ENCODE measurements at places on chromosomes 13 and 19.

GRCh38 chr13:79312340-79312855 is 93.7 kb downstream of the RBM26 start:
- no peak for DNase-seq

DNA sequence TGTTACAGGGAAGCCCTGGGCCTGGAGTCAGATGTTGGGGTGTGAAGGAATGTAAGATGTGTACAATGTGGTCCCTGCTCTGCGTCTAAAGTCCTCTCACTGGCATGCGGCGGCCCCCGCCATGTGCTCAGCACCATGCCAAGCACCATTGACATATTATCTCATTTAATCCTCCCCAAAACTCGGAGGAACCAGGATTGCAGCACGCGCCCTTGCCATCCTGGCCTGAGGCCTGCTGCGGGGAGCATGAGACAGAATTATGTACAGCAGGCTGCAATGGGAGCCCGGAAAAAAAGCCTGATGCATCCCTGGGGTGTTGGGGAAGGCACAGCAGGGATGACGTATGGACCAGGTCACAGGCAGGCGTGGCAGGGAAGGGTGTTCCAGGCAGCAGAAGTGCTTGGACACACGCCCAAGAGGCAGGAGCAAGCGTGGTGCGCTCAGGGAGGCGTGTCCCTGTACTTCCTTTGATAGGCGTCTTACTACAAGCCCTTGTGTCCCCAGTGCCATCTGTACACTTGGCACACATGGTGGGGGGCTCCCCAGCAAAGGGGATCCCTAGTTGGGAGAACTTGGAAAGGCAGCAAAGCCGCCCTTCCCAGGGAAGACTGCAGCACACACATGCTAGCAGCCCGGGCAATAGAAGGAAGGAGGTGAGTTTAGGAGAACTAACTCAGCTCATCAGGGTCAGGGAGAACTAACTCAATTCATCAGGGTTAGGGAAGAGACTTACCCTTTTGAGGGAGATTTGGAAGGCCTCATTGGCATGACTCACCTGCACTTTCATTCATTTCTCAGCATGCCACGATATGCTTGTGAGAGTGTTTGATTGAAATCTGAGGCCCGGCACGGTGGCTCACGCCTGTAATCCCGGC is 3.4 kb downstream of the EVI5L start:
- no peak for DNase-seq

DNA sequence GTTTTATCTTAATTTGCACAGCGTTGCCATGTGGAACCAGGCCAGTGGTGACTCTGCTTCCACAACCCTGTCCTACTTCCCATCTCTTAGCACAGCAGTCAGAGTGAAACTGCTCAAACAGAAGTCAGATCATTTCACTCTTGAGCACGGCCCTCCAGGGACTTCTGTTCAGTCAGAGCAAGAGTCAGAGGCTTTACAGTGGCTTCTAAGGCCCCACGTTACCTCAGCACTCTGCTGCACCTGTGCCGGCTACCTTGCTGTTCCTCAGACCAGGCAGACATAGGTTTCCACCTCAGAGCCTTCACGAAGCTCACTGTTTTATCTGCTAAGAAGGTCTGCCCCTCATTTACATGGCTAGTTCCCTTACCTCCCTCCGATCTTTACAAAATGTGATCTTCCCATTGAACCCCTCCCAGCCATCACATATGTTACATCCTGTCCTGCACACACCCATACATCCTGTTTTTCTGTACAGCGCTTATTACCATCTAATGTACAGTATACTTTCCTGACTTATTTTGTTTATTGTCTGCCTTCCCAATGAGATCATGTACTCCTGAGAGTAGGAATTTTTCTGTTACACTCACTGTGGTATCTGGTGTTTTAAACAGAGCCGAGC is 41.6 kb downstream of the TM9SF2 start:
- DNase-seq = no peak

DNA sequence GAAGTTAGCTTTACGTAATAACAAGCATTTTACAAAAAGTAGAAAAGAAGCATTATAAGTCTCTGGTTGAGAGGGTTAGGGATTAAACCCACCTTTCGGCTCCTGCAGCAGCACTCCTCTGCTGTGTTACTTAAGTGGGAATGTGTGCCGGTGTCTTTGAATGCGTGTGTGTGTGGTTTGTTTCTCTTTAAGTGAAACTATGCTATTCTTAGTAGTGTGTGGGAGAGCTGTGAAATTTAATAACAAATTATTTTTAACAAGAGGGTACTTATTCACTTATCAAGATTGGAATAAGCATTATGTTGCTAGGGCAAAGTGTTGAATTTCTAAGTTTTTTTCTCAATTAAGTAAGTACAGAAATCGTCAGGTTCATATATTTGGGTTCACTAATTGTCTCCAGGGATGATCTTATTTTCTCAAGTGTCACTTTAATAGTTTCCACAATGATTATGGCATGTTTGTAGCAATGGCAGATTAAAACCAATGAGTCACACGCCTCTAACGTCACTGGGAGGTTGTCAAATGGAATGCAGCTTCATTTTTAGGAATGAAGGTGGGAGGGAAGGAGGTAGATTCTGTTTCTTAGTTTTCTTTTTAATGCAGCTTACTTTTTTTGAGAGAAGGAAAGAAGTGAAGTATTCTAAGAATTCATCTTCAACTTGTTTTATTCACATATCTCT is 151.3 kb downstream of the LMO7 start:
- DNase-seq = no peak

DNA sequence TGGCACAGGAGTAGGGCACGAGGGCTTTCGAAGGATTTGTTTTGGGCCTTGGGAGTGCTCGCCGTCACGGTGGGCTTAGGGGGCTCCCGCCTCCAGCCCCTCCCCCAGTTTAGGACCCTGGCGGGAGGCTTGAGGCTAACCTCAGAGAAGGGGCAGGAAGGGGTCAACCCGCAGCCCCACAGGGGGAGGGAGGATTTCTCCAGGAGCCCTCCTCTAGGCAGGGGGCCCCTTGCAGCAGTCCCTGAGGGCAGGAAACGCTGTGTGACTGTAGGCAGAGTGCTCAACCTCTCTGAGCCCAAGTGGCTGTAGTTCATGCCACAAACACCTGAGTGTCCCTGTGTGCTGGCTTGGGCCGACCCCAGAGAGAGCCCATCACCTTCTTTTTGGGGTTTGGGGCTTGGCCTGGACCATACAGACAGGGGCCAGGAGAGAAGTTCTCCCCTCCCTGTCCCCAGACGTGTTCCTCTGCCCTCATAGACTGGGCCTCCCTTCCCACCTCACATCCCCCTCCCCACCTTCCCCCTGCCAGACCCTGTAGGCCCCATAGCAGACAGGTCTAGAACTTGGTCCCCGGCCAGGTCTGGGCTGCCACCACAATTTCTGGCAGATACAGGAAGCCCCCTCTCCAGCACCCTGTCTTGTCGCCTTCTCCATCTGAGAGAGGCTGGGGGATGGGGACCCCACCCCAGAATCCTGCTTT is 8.1 kb downstream of the ISYNA1 start:
- DNase-seq = no peak

DNA sequence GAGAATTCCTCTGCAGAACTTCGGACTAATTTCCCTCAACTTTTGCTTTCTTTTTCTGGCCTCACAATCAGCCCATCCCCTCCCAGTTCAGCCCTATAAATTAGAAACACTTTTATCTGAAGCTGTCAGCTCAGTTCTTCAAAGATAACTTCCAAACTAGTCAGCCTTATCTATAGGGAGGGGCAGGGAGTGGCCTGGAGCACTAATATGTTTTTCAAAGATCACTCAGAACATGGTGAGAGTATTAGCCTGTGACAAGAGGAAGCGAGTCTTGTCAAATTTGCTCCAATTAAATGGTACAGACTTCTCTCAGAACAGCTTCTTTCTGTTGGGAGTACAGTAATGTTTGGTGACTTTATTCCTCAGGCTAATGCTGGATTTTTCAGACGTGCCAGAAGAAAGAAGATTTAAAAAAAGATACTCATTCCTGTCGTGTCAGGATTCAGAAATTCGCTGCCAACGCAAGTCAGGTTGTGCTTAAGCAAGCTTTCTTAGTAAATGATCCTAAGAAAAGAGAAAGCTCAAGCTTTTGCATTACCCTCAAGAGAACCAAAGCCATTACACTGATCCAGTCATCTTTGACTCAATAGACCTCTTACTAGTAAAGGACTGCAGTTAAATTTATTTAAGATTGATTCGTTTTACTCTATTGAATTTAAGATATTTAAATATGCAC is 1033.6 kb downstream of the SLITRK5 start:
- no peak for DNase-seq

- DNase-seq = no peak
Measured at GRCh38 chr13:56861476-56861875, 279.2 kb upstream of the PRR20A start.

DNA sequence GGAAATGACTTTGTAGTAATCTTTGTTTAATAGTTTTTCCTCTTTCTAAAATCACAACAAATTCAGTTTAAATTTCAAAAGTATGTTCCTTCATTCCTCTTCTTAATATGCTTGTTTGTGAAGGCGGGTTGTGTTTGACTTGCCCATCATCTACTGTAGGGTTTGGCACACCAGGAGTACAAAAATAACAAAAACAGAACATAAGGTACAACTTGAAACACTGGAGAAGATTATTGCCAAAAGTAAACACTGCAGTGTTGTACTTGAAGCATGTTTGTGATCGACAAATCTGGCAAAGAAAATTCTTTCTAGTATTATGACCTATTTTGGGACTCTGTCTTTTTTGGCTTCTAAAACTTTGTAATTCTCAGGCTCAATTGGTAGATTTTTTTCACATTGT is 518.6 kb downstream of the SLITRK5 start:
- DNase-seq = no peak

DNA sequence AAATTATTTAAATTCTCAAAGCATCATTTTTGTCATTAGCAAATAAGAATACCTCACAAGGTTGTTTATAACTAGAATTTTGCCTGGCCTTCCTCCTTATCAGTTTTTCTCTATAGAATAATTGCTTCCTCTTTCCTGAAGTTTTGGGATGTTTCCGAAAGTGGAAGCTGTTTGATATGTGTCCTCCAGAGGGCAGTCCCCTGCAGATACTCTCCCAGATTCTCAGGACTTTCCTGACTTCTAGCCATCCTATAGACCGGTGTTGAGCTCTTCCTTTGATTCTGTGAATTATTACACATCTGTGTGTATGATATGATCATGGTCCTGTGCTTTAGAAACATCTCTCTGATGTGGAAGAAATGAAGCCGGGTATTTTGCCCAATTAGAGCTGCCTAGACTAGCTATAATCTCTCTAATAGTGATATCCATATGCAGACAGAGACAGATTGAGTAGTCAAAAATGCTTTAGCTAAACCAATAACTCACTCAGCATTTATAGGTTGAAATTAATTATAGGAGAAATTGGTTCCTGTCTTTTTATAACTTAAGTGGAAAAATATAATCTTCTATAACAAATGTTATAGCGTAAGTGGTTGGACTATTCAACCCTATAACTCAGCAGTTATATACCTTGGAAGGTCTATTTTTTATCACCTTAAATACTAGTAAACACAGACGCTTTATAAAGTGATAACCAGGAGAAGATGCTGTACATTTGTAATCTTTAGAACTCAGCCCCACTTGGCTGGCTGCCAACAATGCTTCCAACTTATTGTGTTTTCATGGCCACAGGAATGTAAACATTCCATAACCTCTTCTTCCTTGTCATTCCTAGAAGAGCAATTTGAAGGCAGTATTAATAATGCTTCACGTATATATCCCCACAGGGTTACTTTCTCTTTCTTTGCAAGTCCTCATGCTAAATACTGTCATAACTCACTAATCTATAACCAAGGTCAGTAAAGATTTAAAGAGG is 201.0 kb upstream of the RXFP2 start:
- DNase-seq = peak; percentile 27

DNA sequence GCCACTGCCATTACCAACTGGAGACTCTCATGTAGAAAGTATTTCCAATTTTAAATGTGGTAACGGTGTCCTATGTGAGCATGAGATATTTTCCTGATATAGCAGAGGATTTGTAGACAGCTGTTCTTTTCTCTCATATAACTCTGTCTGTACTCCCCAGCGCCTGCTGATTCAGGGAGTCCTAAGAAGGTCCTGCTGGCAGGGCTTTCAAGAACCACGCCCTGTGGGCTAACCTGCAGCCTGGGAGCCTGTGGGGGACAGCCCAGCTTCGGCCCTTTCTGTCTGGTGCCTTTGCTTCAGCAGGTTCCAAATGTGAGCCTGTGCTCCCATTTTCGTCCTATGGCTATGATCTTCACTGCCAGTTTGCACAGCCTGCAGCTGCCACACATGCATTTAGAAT is 316.8 kb downstream of the ATP8A2 start:
- no peak for DNase-seq

DNA sequence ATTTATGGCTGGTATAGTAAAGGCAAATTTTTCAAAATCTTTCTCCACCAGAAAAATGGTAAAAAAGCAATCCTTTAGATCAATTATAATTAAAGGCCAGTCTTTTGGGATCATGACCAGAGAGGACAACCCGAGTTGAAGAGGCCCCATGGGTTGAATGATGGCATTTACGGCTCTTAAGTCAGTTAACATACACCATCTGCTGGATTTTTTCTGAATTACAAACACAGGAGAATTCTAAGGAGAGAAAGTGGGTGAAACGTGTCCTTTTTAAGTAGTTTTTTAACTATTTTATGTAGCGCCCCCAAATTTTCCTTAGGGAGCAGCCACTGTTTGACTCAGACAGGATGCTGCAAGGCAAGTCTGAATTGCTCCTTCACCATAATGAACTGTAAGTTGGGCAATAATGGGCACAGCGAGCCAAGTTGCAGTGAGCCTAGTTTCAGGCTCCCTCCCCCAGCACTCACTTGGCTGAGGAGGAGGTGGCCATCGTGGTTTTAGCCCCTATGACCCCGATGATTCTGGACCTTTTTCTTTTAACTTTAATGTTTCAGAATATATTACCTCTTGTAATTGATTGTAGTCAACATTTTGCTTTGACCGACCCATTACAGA is 13.6 kb upstream of the ZNF611 start:
- no peak for DNase-seq

DNA sequence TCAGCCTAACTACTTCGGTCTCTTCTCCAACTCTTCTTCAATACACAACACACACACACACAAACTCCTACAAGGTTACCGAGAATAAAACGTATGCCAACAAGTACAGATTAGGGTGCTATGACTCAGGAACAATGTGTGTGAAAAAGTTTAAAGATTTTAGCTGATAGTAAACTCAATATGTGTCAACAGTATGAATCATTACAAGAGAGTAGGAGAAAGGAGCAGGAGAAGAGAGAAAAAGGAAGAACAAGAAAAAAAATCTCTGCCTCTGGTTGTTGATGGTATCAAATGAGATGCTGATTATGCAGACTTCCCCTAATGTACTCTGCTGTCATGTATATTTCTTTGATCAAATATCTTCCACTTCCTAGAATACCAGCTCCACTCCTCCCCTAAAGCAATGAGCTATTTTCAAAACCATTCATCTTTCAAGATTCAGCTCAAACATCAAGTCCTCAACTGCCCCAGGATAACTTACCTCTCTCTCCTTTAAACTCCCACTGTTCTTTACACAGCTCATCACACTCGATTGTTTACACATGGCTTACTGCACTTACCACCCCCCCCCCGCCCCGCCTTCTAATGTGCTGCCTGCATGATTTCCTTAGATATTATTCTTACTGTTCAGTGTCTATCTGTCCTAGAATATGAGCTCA is 95.6 kb downstream of the FAM216B start:
- no peak for DNase-seq

- DNase-seq = no peak
Measured at GRCh38 chr13:112837371-112838037, 131.5 kb upstream of the MCF2L start.

Data from Kasumi-1 (cell line).